ENCODE measurements at places on chromosomes 4 and X.

DNA sequence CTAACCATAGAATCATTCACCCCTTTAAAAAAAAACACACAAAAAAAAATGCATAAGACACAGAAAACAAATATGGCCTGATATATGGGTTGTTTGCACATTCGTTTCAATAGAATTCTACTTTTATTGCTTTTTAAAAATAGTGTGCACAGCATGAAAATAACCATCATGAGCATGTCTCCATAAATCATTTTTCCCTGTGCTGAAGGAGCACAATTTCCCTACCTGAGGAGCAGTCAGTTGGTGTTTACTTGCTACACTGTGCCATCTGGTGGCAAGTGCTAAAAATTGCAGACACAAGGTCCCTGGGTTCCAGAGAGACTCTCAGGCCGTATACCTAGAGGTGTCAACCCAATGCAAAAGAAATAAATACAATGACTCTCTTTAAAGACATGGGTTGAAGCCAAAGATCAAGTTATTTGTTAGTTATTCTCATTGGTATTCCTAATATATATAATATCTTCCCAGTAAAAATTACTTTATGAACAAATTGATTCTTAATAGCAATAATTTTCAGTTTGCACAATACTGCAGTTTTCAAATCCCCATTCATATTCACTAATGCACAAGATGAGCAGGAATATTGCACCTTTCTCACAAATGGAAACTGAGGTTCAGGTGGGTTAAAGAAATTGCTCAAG lies 551.4 kb downstream of the IQCM start:
- no peak for DNase-seq

GRCh38 chrX:24662352-24662751 lies 15.2 kb upstream of the PCYT1B start:
- no peak for DNase-seq

DNA sequence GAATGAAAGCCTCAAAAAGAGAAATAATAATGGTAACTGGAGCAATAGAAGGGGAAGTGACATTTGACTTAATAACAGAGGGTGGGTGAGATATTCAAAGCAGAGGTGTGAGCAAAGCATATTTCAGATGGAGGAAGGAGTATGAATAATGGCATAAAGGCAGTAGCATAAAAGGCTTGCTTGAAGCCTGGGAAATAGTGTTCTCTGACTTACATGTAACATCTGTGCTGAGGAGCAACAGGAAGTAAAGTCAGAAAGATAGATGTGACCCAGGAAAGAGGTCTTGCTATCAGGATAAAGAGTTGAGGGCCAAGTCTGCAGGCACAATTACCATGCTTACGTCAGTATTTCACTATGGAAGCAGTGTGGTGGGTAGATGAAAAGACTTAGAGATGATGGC lies 28.4 kb downstream of the ATP10D start:
- no peak for DNase-seq

- DNase-seq: no peak
These were observed 330.5 kb upstream of the PRKX start for GRCh38 chrX:4043951-4044350.

DNA sequence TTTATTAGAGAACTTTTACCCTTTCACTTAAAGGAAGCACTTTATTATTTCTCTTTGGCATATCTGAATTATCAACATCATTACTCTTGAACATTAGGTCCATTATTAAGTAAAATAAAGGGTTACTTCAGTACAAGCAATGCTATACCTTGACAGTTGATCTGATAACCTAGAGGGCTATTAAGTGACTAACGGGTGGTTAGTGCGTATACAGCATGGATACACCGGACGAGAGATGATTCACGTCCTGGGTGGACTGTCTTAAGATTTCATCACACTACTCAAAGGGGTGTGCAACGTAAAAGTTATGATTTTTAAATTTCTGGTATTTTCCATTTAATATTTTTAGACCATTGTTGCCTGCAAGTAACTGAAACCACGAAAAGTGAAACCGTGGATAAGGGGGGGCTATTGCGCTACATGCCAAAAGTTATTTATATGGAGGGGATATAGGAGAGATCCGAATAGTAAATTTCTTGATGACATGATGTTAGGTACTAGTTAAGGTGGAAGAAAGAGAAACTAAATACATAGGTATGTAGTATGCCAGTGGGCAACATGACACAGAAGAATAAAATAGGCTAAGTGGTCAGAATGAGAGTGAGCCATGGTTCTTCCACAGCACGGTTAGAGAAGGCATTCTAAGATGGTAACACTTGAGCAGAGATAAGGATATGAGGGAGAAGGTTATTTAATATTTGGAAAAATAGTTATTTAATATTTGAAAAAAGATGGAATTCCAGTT lies 230.8 kb upstream of the ANKRD50 start:
- DNase-seq: no peak

GRCh38 chr4:55884093-55884850 lies 30.8 kb downstream of the EXOC1 start:
- no peak for DNase-seq

GRCh38 chr4:37160653-37161052 lies 83.9 kb upstream of the NWD2 start:
- no peak for DNase-seq

DNA sequence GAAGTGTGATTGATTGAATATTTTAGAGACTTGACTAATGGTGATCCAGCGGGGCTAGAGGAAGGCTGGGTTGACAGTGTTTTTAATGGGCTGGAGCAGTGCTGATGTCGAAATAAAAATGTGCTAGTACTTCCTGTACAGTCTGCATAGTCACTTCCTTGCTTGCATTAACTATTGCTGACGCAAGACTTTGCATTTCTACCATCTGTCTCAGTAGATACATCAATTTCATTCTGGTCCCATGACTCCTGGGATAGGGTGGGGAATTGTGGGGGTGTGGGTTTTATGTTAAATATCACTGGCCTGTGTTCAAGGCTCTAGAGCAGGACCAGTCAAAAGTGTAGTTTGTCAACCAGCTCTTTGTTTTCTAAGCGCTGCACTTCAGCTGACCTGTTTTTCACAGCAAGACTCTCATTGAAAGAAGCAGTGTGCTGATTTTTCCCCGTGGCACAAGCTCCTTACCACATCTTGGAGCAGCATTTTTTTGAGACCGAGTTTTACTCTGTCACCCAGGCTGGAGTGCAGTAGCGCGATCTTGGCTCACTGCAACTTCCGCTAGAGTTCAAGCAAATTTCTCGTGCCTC lies 35.2 kb upstream of the PHEX start:
- no peak for DNase-seq

- no peak for DNase-seq
These were observed 116.4 kb downstream of the C4orf51 start for GRCh38 chr4:145796346-145796745.

DNA sequence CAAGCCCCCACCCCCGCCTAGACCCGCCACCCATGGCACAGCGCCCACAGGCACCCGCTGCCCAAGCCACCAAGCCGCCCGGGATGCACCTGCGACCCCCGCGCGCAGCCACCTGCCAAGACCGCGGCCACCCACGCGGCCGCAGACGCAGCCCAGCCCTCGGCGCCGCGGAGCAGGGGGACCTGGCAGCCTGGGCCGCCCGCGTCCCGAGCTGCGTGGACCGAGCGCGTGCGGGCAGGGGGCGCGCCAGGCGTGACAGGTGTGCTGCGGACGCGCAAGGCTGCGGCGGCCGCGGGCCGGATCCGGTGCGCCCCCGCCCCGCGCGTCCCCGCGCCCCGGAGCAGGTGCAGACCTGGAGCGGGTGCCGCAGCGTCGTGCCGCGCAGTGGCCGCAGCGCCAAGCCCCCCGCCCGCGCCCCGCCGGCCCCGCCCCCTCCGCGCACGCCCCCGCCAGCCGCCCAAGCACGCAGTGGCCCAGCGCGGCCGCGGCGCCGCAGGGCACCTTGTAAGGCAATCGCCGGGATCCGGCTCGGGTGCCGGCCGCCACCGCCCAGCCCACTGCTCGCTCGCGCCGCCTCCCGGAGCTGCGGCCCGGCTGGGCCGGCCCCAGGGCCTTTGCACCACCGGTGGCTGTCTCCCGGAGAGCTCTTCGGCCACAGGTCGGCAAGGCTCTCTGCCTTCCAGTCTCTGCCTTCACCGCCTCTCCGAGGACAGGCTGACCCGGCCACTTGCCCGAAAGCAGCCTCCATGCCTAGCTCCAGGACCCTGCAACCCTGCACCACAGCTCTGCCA lies at the start of gene PNCK:
Gene PNCK (minus strand): TSS at position 386 of the 791 bp plus-strand sequence. CDS start 737 bp downstream, outside the sequence.
- no peak for DNase-seq

DNA sequence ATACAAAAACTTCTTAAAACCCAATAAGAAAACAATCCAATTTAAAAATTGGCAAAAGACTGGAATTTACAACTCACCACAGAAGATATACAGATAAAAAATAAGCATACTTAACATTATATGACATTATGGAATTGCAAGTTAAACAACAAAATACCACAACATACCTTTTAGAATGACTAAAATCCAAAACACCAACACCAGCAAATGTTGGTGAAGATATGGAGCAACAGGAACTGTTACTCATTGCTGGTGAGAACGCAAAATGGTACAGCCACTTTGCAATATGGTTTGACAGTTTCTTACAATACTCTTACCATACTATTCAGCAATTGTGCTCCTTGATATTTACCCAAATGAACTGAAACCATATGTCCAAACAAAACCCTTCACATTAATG lies 112.4 kb downstream of the ADGRL3 start:
- DNase-seq: no peak

GRCh38 chrX:135476378-135476777 lies 44.1 kb upstream of the INTS6L start:
- no peak for DNase-seq

DNA sequence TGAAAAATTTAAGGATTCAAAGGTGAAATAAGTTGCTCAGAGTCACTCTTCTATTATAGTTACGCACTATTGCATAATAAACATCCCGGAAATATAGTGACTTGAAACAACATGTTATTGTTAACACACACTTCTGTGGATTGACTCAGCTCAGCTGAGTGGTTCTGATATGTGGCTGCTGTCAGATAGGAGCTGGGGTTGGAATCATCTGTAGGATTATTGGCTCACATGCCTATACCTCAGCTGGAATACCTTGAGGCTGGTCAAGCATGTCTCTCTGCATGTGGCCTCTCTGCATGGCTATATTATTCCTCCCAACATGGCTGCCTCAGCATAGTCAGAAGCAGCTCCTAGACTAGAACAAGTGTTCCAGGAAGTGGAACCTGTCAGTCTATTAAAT lies 486.7 kb upstream of the MAGEB2 start:
- no peak for DNase-seq

DNA sequence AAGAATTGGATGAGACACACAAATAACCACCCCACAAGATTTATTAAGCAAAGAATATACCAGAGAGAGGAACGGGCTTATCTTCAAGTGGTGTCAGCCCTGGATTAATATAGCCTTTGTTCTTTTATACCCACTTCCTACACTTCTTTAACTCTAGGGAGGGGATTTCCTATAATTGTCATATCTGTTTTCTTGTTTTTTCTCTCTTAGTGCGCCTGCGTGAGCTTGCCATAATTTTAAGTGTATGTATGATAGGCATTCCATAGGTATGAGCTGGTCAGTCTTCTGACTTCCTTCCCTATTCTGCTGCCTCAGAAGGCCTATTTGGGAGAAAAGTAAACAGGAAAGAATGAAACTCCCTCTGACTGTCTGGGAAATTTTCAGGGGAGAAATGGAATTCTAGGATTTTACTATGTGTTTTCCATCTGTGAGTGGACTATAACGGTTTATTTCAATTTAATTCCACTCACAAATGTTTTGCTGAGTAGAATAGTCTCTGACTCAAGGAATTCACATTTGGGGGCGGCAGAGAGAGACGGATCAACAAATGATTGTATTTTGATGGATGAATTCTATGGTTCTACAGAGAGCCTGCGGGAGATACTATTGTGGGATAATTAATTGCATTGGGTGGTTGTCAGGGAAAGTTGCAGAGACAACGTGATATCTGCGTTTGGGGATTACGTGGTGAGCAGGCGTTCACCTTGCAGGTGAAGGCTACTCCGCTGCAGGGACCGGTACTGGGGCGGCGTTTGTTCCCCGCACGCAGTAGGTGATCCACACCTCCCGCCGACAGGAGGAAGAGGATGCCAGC lies 626 bp upstream of the CEP135 start:
- DNase-seq: peak; percentile 23

- no peak for DNase-seq
These were observed 41.6 kb downstream of the TMA16 start for GRCh38 chr4:163536091-163536490.

DNA sequence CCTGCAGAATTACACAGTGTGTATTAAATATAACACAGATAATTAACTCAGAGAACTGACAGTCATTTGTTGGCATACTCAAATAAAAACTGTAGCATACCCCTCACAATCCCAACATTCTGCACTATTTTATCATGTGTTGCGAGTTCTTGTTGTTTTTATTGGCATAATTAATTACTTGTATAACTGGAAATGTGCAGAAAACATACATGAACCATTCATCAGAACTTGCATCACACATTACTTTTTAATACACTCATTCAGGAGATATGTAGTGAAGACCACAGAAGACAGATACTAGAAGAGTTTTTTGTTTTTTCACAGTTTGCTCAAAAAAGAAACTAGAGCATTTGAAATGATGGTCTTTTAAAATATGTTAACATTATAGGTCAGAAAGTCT lies 74.6 kb upstream of the NEIL3 start:
- DNase-seq: no peak

GRCh38 chrX:154051201-154051810 lies 31.6 kb upstream of the IRAK1 start:
- DNase-seq: peak; percentile 33

- DNase-seq: no peak
These were observed 140.0 kb downstream of the TBL1X start for GRCh38 chrX:9604908-9605306.

DNA sequence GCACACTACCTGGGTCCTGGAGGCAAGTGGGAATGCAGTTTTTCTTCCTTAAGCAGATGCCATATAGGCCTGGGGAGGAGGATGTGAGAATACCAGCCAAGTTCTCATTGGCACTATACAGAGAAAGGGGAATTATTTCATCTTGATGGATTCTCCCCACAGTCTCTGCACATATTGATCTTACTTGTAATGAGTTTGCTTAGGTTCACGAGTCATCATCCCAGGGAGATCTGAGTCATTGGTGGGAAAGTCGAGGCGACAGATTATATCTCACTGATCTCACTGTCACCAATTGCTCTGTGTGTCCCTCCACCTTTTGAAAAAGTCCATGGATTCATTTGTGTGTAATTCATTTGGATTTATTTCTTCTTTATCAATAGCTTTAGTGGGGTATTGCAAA lies 156.8 kb downstream of the AR start:
- DNase-seq: no peak

- DNase-seq: no peak
These were observed 142.1 kb downstream of the CPEB2 start for GRCh38 chr4:15144249-15144966.

DNA sequence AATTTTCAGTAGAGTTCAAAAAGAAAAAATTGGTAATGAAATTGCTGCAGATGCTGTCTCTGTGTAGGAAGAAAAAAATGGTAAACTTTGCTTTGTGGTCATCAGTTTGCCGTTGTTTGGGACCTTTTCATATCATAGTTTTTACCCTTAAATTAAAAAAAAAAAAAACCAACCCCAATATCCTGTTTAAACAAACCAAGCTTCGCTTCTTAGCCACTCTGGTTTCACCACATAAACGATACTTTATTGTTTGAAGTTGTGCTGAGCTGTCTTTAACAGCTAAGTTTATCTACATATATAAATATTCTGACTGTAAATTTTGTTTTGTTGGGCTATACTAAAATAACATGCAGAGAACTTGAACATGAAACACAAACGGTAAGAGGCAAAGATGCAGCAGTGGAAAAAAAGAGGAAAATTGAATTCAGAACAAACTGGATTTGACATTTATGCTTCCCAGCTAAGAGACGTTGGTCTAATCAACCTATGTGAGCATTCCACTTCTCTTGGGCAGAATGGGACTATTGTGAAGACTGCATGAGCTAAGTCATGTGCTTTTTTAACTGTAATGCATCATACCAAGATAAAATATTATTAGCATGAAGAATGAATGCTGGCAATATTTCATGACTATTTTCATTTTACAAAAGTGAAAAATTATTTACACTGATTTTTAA lies 15.7 kb upstream of the H2AZ1 start:
- no peak for DNase-seq
